ENCODE measurements at places on chromosomes 12 and 14. TPM values are rescaled to one million over a fixed set of nuclear protein-coding genes. Genes with fewer than 3 reads are reported as not detected.

LMBR1L gene
- total RNA-seq: 38.4 TPM

GUCY2C gene
- not detected for total RNA-seq

TSHR gene
- not detected for total RNA-seq

PTPN6 gene
- total RNA-seq: 1.0 TPM

RERG gene
- total RNA-seq: 0.26 TPM
